NAMALWA (cell line): ENCODE measurements at places on chromosomes 1 and 21.
A peak's percentile ranks its signal among the peaks of the same experiment; 100 is the strongest.

- no peak for DNase-seq
Observed at GRCh38 chr21:15943009-15943666, 213.4 kb downstream of the USP25 start.

DNA sequence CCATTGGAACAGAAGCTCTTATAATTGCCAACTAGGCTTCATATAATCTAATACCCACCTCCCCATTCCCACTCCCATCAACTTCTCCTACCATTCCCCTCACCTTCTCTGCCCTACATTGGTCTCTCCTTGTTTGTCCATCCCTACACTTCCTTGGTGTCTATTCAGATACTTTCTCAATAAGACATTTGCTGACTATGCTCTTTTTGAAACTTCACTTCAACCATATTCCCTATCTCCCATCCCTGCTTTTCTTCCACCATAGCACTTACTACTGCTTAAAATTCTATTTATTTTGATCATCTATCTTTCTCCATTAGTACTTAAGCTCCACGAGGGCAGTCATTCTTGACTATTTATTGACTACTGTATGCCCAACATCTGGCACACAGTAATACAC is 40.4 kb downstream of the CD160 start:
- no peak for DNase-seq

GRCh38 chr1:183278739-183279591 is 92.9 kb downstream of the LAMC2 start:
- no peak for DNase-seq

- DNase-seq: no peak
Observed at GRCh38 chr1:43945674-43946235, 995 bp upstream of the IPO13 start.

GRCh38 chr21:45937721-45938452 is 43.7 kb upstream of the COL6A1 start:
- no peak for DNase-seq

DNA sequence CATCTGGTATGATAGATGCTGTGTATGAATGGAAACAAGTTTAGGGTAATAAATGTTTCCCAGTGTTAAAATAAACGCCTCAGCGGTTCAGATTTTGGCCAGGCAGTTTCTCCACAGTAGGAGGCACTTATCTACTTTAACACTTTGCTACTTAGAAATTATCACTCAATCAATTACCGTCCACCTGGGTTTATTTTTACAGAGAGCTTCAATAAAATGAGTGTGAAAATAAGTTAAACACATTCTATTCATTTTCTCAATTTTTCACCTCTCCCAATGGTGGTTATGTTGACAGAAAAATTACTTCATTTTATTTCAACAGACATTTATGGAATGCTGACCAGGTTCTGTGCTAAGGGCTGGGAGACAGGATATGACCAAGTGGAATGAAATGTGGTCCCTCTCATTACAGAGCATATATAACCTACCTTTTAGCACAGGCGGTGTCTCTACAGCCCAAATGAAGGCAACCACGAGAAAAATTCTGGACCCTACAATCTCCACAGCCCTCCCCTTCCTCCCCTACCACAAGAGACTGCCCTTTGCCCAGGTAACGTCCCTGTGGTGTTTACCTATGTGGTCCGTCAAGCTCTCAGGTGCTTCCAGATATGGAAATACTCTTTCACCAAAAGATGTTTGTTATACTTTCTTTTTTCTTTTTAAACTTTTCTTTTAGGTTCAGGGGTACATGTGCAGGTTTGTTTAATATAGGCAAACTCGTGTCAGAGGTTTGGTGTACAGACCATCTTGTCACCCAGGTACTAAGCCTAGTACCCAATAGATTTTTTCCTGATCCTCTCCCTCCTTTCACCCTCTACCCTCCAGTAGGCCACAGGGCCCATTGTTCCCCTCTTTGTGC is 105.5 kb downstream of the HLCS start:
- DNase-seq: no peak

GRCh38 chr1:230501849-230502248 is 75.7 kb upstream of the PGBD5 start:
- DNase-seq: no peak

- DNase-seq: peak; percentile 64
Observed at GRCh38 chr1:236795757-236796667, 920 bp downstream of the MTR start.

GRCh38 chr21:32868631-32869454 is 97.3 kb upstream of the PAXBP1 start:
- DNase-seq: no peak

- DNase-seq: no peak
Observed at GRCh38 chr1:117268535-117269455, 58.1 kb upstream of the VTCN1 start.

DNA sequence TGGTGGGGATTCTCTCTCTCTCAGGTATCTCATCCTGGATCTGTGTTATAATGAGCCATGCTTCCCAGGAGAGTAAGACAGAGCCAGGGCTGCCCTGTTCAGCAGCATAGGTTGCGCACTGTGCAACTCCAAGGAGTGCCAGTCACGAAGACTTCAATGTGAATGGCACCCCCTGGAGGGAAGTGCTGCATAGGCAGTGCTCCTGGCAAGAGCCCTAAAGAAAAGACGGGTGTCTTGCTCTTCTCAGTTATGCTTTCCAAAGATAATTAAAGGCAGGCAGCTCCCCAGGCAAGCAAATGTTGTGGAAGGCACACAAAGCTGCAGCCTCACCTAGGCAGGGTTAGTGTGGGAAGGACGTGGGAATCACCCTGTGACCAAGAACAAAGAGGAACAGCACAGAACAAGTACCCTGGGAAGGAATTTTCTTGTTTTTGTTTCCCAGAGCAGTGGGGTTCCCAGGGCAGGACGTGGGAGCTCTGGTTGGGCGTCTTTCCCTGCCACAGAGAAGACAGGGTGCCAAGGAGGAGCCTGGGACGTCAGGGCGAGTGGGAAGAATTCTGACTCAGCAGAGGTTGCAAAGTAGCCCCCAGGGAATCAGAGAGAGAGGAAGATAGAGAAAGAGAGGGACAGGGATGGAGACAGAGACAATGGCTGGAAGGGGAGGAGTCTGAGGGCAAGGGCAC is 120.9 kb downstream of the KCNN3 start:
- DNase-seq: peak; percentile 71

- peak; percentile 66 for DNase-seq
Observed at GRCh38 chr1:226737819-226738420, 1.2 kb downstream of the ITPKB start.

GRCh38 chr1:240280560-240281322 is 189.1 kb downstream of the FMN2 start:
- DNase-seq: no peak

GRCh38 chr21:45642122-45642813 is 1.3 kb upstream of the PCBP3 start:
- no peak for DNase-seq

DNA sequence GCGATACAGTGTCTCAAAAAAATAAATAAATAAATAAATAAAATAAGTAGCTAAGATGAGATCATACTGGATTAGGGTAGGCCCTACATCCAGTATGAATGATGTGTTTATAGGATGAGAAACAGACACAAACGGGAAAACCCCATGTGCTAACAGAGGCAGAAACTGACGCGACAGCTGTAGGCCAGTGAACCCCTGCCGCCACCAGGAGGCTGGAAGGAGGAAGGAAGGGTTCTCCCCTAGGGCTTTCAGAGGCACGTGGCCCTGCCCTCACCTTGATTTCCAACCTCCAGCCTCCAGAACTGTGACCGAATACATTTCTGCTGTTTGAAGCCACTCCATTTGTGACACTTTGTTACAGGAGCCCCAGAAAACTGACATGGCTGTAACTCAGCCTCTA is 38.5 kb downstream of the CHD5 start:
- peak; percentile 77 for DNase-seq

- DNase-seq: no peak
Observed at GRCh38 chr1:58627221-58627620, 50.2 kb upstream of the TACSTD2 start.

DNA sequence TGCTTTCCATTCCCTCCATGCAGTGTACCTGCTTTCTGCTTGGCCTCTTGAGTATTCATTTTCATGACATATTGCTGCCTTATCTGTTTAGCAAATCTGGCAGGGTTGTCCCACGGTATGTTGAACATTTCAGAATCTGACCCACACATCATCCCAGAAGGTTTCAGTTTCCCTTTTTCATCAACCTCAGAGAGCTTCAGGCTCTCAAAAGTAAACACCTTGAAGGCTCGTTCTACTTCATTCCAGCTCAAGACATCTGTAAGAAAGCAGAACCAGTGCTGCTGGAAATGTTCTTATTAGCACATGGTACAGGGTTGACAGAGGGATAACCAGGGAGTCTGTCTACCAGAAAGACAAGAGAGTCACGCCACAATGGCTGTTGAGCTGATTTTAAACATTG is 103.6 kb downstream of the SPAG17 start:
- peak; percentile 3 for DNase-seq

DNA sequence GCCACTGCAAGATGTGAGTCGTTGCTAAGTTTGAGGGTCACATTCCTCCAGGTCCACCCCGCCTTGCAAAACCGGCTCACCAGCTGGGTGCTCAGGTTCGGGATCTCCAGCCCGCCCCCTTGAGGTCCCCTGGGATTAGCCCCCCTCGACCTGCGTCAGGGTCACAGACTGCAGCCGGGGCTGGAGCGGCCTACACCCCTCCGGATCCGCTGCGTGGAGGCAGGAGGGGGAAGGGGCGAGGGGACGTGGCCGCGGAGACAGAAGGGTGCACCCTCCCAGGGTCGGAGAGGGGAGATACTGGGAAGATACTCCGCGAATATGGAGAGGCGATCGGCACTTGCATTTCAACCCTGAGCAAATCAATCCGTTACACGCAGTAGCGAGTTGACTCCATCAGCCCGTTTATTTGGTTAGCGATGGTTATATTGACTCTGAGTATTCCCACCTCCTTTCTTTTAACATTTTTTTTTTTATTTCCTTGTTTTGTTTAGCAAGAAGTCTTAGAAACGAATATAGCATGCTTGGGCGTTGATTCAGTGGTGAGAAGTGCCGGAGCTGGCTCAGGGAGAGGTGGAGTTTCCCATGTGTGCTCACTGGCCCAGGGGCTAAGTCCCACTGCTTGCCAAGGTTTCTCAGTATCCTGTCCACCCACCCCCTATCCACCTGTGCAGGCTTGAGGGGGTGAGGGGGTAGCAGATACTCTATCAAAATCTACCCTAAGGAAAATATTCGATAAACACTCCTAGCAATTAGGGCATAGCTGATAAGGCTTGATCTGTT is 997 bp downstream of the IFNAR2 start:
- DNase-seq: peak; percentile 80

DNA sequence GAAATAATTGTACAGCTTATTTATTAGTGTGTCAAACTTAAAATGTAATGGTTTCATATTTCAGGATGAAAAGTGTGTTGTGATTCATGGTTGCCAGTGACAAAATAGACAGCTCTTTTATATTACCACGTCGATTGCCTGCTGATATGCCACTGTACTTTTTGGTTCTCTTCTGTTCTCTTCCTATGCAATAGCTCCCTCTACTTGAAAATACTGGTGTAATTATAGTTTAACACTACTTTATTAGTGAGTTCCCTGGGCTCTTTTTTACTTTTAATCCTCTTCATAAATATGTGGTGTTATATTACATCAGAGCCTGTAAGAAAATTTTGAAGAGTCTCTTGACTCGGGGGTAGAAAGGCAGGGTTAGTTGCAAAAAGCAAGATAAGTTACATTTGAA is 111.3 kb downstream of the PATJ start:
- DNase-seq: peak; percentile 44

- DNase-seq: no peak
Observed at GRCh38 chr1:30259631-30260030, 463.8 kb downstream of the MATN1 start.

DNA sequence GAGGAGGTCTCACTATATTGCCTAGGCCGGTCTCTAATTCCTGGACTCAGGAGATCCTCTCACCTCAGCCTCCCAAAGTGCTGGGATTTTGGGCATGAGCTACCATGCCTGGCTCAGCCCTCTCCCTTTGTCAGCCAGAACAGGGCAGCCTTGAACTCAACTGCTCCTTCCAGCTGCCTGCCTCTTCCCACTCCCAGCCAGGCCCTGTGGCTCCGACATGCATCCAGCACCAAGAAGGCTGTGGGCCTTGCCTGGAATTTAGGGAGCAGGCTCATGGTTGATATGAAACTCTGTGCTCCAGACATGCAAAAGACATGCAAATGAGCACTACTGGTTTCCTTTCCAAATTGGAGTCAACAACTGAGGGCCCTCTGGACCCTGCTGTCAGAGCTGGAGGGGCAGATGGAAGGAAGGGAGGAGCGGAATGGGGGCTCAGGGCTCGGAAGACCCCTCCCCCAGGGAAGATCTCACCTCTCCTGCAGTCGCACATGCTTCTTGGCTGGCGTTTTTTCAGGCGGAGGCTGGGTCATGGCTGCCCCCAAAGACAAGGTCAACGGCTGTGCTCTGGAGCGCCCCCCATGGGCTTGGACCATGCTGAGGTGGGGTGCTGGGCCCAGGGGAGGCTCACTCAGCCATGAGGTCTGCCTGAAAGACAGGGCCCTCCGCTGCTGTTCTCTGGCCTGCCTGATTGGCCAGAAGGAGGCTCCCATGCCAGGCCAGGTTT is 1.4 kb downstream of the PTPN7 start:
- DNase-seq: peak; percentile 68

DNA sequence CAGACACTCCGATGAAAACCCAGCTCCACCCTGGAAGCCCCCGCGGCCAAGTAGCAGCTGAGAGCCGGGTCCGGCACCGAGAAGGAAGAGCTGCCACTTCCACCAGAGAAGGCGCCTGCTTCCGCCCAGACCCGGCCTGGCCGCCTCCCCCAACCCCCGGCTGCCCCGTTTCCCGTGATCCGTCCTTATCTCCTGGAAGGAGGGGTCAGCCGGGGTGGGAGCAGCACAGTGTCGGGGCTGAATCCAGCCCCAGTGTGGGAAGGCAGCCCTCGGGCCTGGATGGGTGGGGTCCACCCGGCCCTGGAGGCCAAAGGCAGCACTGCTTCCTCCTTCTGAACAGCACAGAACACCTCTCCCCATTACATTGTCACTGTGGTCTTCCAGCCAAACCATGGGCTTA is 69.4 kb downstream of the MEGF6 start:
- DNase-seq: no peak

- DNase-seq: no peak
Observed at GRCh38 chr1:9866836-9867235, 43.1 kb upstream of the CLSTN1 start.

- DNase-seq: no peak
Observed at GRCh38 chr1:64098846-64099582, 104.4 kb upstream of the UBE2U start.

- no peak for DNase-seq
Observed at GRCh38 chr1:206970446-206970845, at the start of gene FCAMR. TSS of gene FCAMR (minus strand) at chr1:206970460. CDS start at chr1:206970125, 335 bp downstream.

DNA sequence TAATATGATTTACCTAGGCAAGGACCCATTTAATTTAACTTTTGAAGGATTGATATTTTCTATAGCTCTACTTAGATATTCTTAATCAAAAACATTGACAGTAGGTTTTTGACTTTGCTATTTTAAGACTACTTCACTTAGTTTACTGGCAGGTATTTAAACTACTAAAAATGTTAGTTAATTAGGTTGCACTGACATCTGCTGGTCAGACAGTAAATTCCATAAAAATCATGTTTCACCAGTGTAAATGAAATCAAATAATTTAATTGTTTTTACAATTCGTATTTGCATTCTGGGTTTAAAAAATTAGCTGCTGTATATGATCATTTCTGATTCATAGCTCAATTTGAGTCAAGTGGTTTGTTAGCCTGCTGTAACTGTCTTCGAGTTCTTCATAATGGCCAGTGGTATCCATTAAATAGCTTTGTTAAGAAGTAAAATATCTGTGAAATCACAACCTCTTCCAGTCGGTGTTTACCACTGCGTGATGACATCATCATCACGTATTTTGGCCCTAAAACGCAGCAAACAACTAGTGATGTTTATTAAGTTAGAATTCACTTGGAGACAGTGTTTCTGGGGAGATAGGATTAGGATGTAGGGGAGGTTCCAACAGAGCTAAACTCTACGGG is 26.2 kb downstream of the EXTL2 start:
- DNase-seq: peak; percentile 63

- no peak for DNase-seq
Observed at GRCh38 chr1:46401964-46402626, 8.0 kb downstream of the FAAH start.
